Panc1 (cell line): ENCODE measurements at places on chromosomes 13 and 19.

DNA sequence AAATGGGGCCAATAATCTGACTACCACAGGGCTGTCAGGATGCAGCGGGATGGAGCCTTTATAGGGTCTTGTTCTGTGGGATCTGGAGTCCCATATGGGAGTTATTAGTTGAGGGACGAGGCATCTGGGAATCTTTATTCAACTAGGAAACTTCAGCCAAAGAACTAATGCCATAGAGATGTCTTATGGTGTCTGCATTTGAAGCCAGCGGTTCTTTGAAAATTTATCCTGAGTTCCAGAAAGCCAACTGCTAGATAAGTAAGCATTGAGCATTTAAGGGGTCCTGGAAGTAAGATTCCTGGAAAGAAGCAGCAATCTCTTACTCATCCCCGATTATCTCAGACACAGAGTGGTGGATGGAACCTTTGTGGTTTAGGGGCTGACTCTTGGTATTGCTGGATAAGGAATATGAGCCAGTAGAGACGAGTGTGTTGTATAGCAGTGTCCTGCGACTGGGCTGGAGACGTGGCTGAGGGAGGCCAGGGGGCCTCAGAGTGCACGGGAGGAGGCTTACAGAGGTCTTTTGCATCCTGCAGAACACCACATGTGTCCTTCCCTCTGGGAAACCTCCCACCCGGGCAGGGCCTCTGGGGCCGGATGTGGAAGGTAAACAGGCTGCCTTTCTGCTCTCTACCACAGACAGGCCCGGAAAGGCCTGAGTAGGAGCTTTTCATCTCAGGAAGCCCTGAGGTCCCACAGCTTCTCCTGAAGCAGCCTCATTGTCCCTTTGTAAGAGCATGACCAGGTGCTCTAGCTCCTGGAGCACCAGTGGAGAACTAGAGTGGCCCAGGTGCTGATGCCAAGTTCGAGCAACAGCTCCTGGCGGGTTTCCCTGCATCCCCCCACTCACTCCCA is 28.8 kb downstream of the ACTN4 start:
- no peak for DNase-seq

GRCh38 chr19:23539499-23539898 is 144.2 kb upstream of the ZNF91 start:
- no peak for DNase-seq

GRCh38 chr13:32224916-32225315 is 90.2 kb downstream of the ZAR1L start:
- DNase-seq, result no peak

GRCh38 chr13:111363591-111363990 is 43.1 kb downstream of the TEX29 start:
- DNase-seq, result no peak

DNA sequence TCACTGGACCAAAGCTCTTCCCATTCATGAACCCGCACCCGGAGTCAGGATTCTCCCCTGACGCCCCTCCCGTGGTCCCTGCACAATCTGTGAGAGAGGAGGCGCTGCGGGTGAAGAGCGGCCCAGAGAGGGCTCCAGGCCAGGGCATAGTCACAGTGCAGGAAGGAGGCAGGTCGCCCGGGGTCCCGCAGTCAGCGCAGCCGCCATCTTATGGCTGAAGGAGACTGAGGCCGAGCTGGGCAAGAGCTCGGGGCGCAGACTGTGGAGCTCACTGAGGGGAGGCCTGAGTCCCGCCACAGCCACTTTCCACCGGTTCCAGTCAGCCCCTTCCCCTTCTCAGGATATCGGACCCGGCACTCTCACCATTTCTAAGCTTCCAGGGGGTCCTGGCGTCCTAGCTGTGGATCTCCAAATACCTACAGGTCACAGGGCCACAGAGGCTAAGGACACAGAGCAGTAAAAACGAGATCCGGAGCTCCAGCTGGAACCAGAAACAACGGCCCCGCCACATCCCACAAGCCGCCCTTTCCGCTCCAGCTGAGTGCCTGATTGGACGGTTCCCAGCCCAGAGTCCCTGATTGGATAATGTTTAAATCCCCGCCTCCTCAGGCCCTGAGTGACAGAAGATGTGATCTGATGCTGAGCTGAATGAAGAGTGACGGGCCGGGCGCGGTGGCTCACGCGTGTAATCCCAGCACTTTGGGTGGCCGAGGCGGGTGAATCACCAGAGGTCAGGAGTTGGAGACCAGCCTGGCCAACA is at the start of gene ZNF99:
TSS of gene ZNF99 (minus strand) at position 501 of the 760 bp plus-strand sequence. CDS start at position 366, 135 bp downstream.
- DNase-seq, result no peak

DNA sequence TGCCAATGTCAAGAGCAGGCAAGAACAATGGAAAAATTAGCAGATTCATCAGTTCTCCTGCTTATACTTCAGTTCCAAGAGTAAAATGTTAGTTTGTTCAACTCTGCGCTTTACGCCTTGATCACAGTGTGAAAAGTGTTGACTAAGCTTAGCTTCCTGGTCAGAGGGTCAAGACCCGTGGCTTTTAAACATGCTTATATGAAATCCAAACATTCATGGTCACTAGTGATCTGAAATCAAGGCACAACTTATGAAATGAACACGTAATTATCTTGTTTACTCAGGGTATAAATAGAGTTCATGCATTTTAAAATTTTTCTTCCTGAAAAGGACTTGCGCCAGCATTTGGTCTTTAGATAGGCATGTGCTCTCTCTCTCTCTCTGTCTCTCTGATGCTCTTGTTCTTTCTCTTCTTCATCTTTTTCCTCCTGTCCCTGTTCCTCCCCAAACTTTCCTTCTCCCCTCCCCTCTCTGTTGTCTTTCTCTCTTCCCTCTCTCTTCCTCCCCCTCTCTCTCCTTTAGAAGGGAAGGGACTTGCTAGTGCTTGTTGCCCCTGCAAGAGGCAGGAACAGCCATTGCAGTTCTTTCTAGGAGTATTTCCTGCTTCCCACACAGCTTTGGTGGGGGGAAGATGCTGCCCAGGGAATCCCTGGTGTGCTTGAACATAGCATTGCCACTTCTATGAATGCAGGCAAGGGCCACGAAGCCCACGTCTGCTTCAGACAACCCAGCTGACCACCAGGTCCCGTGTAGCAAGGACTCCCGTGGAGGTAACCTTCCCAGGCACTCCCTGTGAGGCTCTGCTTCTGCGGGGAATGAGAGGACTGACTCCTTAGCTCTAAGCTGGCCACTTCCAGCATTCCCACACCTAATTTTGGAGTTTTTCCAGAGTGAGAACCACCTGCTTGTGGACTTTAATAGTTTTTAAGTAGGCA is 7.1 kb upstream of the ZNF536 start:
- no peak for DNase-seq

DNA sequence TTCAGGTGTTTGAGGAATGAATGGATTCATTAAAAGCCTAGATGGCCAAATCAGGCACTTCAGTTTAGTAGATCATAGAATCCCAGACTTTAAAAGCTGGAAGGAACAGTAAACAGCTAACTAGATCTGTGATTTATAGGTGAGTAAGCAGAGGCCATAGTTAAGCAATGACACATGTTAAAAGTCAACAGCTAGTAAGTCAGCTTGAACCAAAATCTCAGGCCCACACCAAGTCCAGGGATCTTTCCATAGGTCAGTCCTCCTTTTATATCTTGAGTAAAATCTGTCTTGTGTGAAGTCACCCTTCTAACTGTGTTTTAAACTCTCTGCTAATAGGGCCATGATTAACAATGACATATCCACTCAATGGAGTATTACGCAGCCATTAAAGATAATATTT is 275.5 kb upstream of the SOX21 start:
- DNase-seq, result no peak

- no peak for DNase-seq
These were observed 58.8 kb downstream of the GGACT start for GRCh38 chr13:100529666-100530377.

DNA sequence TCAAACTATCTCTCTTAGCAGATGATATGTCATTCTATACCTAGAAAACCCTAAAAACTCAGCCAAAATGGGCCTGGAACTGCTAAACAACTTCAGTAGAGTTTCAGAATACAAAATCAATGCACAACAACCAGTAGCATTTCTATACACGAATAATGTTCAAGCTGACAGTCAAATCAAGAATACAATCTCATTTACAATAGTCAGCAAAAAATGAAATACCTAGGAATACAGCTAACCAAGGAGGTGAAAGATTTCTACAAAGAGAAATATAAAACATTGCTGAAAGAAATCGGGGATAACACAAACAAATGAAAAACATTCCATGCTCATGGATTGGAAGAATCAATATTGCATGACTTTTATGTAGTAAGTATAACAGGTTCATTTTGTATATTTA is 804.8 kb downstream of the SLITRK1 start:
- no peak for DNase-seq

DNA sequence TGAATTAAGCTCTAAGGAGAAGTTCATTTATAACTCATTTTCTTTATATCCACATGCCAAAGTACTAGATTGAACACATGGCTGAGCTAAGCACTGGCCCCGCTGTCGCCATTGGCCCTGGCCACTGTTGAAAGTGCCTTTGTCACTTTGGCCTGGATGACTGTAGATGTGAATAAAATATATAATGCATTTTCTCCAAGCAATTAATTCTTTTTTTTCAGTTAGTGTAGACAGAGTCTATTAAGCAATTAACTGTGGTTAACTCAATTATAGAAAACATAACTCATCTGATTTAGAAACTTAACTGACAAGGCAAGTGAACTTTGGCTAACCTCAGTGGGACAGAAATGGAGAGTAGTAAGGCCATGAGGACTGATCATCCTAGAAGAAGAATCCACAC is 965.6 kb downstream of the EFNB2 start:
- no peak for DNase-seq

DNA sequence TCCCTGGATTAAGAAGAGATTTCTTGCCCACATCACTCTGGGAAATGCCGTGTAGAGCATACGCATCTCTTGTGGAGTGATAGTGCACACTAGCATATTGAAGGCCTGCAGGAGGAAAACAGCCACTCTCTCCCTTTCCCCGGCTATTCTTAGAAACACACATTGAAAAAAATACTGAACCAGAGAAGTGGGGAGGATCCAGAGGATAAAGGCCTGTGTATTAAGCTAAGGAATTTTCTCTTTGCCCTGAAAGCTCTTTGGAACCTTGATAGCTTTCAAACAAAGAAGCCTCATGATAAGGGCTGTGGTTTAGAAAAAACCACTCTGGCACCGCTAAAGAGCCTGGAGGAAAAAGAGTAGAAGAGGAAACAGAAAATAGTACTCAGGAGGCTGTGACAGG is 386.1 kb upstream of the NBEA start:
- no peak for DNase-seq

DNA sequence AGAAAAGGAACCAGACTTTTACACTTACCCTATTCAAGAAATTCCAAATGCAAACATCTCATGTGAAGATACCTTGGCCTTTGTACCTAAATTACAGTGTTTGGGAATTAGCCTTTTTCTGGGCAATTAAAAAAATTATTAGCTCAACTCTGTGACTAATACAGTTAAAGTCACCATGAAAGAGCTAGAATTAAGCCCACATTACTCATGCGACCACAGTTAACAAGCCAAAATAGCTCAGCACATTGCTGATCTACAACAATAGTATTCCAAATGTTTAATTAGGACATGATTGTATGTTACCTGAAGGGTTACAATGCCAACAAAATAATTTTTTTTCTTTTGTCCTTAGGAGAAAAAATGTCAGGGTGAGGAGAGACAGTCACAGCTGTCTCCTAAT is 263.6 kb upstream of the GPC6 start:
- no peak for DNase-seq
